ENCODE measurements at places on chromosomes 6 and 20.
A peak's percentile ranks its signal among the peaks of the same experiment; 100 is the strongest.

DNA sequence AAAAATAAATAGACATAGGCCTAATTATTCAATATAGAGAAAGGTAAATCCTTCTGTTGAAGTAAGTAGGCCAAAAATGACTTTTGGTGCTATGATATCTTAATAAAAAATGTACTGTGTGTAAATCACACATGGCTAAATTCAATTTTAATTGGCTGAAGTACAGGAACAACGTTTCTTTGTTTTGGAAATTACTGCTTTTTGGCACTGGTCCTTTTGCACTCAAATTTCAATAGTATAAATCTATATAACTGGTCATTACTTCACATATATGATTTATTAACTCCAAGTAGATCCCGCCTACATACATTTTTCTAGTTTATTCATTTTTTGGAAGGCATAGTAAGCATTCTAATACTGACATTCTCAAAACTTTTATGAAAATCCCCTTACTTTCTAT is 114.5 kb downstream of the RALGAPA2 start:
- no peak for DNase-seq

DNA sequence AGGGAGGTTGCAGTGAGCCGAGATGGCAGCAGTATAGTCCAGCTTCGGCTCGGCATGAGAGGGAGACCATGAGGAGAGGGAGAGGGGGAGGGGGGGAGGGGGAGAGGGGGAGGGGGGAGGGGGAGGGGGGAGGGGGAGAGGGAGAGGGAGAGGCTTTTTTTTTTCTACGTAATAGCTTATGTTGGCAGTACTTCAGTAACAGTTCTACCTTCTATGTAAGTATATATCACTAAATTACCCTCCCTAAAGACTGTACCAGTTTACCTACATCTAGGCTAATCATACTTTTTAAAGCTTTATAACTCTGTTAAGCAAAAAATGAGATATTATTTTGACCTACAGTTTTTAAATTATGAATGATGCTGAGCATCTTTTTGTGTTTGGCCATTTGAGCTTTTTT is 13.6 kb downstream of the TM9SF4 start:
- DNase-seq: no peak

- DNase-seq: peak; percentile 28
Observed at GRCh38 chr6:150881911-150882481, 16.5 kb downstream of the MTHFD1L start.

- DNase-seq: no peak
Observed at GRCh38 chr20:46205349-46205748, 87.2 kb downstream of the CD40 start.

DNA sequence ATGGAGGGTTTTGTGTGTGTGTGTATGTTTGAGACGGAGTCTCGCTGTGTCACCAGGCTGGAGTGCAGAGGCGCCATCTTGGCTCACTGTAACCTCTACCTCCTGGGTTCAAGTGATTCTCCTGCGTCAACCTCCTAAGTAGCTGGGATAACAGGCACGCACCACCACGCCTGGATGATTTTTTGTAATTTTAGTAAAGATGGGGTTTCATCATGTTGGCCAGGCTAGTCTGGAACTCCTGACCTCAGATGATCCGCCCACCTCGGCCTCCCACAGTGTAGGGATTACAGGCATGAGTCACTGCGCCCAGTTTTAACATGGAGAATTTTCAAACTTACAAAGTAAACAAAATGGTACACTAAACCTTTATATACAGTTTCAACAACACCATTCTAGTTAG is 22.8 kb downstream of the AMD1 start:
- no peak for DNase-seq

Measured in tibial nerve (tissue), 4 donors.